ENCODE measurements at places on chromosomes 4 and X. TPM values are rescaled to one million over a fixed set of nuclear protein-coding genes. Genes with fewer than 3 reads are reported as not detected.

DNA sequence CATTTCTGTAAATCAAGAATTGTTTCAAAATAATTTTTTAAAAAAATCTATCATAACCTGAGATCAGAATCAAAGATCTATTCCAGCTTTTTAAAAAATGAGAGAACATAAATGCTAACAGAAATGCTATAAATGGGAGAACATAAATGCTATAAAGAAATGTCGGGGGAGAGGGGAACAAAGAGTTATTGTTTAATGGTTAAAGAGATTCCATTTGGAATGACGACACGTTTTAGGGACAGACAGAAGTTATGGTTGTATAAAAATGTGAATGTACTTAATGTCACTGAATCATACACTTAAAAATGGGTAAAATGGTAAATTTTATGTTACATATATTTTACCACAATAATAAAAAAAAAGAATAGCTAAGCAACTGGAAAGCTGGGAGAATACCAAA lies 127.1 kb downstream of the ATRX start:
- no peaks in the 10 kb centered on the region for H3K27me3 ChIP-seq
- H3K4me1 ChIP-seq = no peaks in the 10 kb centered on the region
- no peak overlapping the region for H3K27ac ChIP-seq
- H3K4me3 ChIP-seq = no peak overlapping the region
- H3K36me3 ChIP-seq = peaks cover 6% of the 10 kb centered on the region

DNA sequence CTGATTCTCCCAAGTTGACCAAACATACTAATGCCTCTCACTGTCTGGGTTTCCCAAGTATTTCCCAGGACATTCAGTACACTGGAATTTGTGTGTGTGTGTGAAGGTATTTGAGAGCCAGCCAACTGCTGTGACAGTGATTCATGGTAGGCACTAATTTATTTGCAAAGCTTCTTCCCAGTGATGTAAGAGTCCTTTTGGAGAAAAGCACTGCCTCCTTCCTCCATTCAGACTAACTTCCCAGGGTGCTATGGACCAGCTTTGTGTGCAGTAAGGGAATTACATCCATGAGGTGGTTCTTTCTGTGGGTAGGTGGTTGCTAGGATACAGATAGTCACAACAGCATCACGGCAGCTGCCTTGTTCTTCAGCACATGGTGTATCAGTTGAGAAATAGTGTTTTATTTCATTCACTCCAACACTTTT lies 8.7 kb downstream of the EGF start:
- H3K4me1 ChIP-seq = no peaks in the 10 kb centered on the region
- no peaks in the 10 kb centered on the region for H3K27me3 ChIP-seq
- no peaks in the 10 kb centered on the region for H3K36me3 ChIP-seq
- no peak overlapping the region for H3K4me3 ChIP-seq
- no peak overlapping the region for H3K27ac ChIP-seq

Gene STARD8
- total RNA-seq = 35.0 TPM

- H3K4me3 ChIP-seq = no peak overlapping the region
- H3K36me3 ChIP-seq = no peaks in the 10 kb centered on the region
- DNase-seq = no peak
- H3K27me3 ChIP-seq = peaks cover 7% of the 10 kb centered on the region
- H3K27ac ChIP-seq = no peak overlapping the region
These were observed 179.5 kb upstream of the TBL1X start for GRCh38 chrX:9285342-9285771.

Gene GPRASP1
- total RNA-seq = 0.29 TPM

GRCh38 chr4:10761903-10762302 lies 77.3 kb upstream of the CLNK start:
- H3K4me3 ChIP-seq = no peak overlapping the region
- no peak overlapping the region for H3K27ac ChIP-seq
- no peaks in the 10 kb centered on the region for H3K27me3 ChIP-seq
- H3K4me1 ChIP-seq = no peaks in the 10 kb centered on the region

Gene HEPH
- 55.8 TPM for total RNA-seq

GRCh38 chr4:113006632-113007031 lies 42.8 kb upstream of the ANK2 start:
- no peak overlapping the region for H3K27ac ChIP-seq
- no peak for DNase-seq
- no peak overlapping the region for H3K4me3 ChIP-seq
- no peaks in the 10 kb centered on the region for H3K4me1 ChIP-seq

DNA sequence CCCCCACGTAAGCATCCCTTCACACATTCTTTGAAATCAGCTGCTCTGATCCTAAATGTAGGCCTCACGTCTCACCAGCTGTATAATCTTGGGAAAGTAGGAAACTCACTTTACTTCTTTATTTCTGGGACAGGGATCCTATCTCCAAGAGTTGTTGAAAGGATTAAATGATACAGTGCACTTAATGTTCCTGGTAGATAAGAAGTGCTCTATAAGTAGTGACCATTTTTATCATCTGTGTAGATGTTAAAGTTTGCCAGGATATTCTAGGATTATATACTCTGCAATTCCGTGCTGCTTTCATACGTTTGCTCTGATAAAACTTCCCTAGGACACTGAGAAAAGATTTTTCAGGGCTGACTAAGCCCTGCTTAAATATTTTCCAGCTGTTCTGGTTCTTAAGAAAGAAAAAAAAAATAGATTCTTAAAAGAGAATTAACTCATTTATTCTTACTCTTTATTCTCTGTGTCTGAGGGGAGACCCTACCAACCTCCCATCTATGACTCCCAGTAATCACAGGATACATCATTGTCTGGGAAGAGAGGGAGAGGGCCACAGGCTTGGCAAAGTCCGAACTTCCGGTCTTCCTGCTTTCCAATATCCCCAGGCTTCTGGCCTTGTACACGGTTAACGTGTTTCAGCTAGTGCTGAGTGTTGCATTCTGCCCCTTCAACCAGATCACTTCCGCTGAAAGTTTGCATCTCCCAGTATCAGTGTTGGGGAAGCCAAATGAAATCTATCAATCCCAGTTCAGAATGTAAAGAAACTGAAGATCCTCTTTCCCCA lies 269.2 kb downstream of the TRIML1 start:
- H3K27me3 ChIP-seq = no peaks in the 10 kb centered on the region
- DNase-seq = no peak
- no peak overlapping the region for H3K27ac ChIP-seq

Gene TSC22D3
- total RNA-seq = 1.5 TPM

- no peaks in the 10 kb centered on the region for H3K36me3 ChIP-seq
- H3K4me3 ChIP-seq = no peak overlapping the region
- no peak for DNase-seq
- H3K4me1 ChIP-seq = no peaks in the 10 kb centered on the region
- H3K27ac ChIP-seq = no peak overlapping the region
These were observed 252.9 kb upstream of the SMIM31 start for GRCh38 chr4:164501074-164501473.

Gene ZNF732
- 0.16 TPM for total RNA-seq

Gene PGRMC2
- 52.4 TPM for total RNA-seq

DNA sequence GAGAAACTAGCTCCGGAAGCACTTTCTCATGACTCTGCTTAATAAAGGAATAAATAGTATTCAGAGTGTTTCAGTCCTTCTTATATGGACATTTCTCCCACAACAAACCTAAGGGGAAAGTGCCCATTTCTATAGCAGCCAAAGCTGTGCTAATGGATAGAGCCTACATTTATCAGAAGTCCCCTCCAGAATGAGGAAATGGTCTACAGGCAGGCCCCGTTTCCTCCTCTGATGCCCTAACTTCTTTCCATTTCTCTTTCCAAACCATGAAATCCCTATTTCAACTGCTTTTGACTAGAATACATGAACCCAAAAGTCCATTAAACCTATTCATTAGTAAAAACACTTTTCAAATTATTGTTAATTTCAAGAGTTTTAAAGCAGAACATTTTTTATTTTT lies 4.5 kb downstream of the ACSL1 start:
- H3K27ac ChIP-seq = no peak overlapping the region
- no peak for DNase-seq
- H3K27me3 ChIP-seq = no peaks in the 10 kb centered on the region
- no peaks in the 10 kb centered on the region for H3K36me3 ChIP-seq
- H3K4me1 ChIP-seq = peaks cover 29% of the 10 kb centered on the region

Gene RHOH
- 26.3 TPM for total RNA-seq

GRCh38 chr4:169102026-169102425 lies 92.0 kb upstream of the CBR4 start:
- H3K36me3 ChIP-seq = no peaks in the 10 kb centered on the region
- H3K4me1 ChIP-seq = no peaks in the 10 kb centered on the region
- no peak overlapping the region for H3K4me3 ChIP-seq
- no peak overlapping the region for H3K27ac ChIP-seq

GRCh38 chr4:73704314-73705055 lies 35.9 kb upstream of the CXCL8 start:
- H3K27ac ChIP-seq = peak overlapping the region; percentile 84
- no peaks in the 10 kb centered on the region for H3K27me3 ChIP-seq
- DNase-seq = peak; percentile 66
- no peaks in the 10 kb centered on the region for H3K36me3 ChIP-seq
- H3K4me3 ChIP-seq = no peak overlapping the region

Gene GABRQ
- total RNA-seq = 2.3 TPM

- no peaks in the 10 kb centered on the region for H3K27me3 ChIP-seq
- no peak overlapping the region for H3K4me3 ChIP-seq
- H3K4me1 ChIP-seq = no peaks in the 10 kb centered on the region
- no peaks in the 10 kb centered on the region for H3K36me3 ChIP-seq
- no peak for DNase-seq
These were observed 838.1 kb upstream of the AGA start for GRCh38 chr4:178280362-178280761.

GRCh38 chr4:76706581-76706980 lies 191.4 kb downstream of the SOWAHB start:
- no peaks in the 10 kb centered on the region for H3K36me3 ChIP-seq
- H3K27me3 ChIP-seq = peaks cover 16% of the 10 kb centered on the region
- DNase-seq = no peak
- H3K27ac ChIP-seq = no peak overlapping the region

Gene ARHGEF38
- total RNA-seq = not detected

DNA sequence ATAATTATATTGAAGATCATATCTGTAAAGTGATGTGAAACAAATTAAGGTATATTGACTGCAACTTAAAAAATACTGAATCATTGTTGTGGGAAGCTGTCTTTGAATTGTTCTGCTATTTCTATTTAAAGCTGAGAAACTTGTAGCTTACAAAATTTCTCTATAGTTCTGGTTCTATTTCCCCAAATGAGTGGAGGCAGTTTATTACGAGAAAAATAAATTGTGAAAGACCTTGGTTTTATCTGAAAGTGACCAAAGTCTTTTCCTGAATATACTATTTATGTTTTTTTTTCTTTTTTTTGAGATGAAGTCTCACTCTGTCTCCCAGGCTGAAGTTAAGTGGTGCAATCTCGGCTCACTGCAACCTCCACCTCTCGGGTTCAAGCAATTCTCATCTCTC lies 165.4 kb downstream of the SH3BGRL start:
- H3K4me1 ChIP-seq = no peaks in the 10 kb centered on the region
- no peaks in the 10 kb centered on the region for H3K27me3 ChIP-seq
- no peak for DNase-seq
- H3K4me3 ChIP-seq = no peak overlapping the region
- H3K36me3 ChIP-seq = no peaks in the 10 kb centered on the region

Gene ETDB
- not detected for total RNA-seq

Gene MAGEB1
- total RNA-seq = 32.6 TPM

DNA sequence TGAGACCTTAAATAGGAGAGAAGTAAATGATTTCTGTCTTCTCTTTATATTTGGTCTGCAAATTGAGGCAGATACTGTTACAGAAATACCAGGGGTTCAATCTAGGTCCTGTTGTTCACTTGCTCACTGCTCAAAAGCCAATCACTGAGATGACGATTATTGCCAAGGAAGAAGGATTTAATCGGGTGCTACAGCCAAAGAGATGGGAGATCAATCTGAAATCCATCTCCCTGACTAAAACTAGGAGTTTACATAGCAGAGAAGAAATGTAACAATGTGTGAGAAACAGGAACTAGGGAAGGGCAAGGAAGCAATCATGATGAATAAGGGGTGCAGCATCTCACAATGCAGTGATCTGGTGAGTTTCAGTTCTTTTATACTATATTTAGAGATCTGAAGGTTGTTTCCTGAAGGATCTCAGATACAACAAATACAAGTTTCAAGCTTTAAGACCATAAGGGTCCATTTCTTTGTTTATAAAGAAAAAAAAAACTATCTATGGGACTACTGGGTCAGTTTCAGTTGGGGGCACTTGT lies 117.9 kb upstream of the FAM9B start:
- no peak for DNase-seq
- H3K27ac ChIP-seq = no peak overlapping the region
- no peaks in the 10 kb centered on the region for H3K4me1 ChIP-seq
- no peak overlapping the region for H3K4me3 ChIP-seq
- H3K27me3 ChIP-seq = no peaks in the 10 kb centered on the region
- H3K36me3 ChIP-seq = no peaks in the 10 kb centered on the region

Gene PCYT1B
- total RNA-seq = 0.13 TPM

Gene CPLX1
- 2.1 TPM for total RNA-seq

Gene CCDC158
- total RNA-seq = not detected

DNA sequence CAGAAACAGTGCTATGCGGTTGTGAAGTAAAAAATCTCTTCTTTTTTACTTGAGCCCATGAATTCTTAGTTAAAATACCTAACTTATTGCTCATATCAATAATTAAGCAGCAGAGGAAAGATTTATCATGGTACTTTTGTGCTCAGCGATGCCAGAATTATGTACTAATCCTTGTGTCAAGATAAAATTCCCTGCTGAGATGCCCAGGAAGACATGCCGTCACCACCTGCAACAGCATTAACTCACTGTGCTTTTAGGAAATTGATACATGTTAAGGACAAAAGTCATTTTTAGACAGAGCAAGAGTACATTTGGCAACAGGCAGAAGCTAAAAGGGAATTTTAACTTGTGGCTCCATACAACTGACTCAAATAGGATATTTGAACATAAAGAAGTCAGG lies 138.9 kb downstream of the NPNT start:
- H3K27ac ChIP-seq = no peak overlapping the region
- DNase-seq = no peak
- H3K27me3 ChIP-seq = no peaks in the 10 kb centered on the region

- no peaks in the 10 kb centered on the region for H3K27me3 ChIP-seq
- H3K4me3 ChIP-seq = no peak overlapping the region
- no peaks in the 10 kb centered on the region for H3K4me1 ChIP-seq
- no peak for DNase-seq
These were observed 211.8 kb downstream of the PPP3CA start for GRCh38 chr4:101135371-101136010.

DNA sequence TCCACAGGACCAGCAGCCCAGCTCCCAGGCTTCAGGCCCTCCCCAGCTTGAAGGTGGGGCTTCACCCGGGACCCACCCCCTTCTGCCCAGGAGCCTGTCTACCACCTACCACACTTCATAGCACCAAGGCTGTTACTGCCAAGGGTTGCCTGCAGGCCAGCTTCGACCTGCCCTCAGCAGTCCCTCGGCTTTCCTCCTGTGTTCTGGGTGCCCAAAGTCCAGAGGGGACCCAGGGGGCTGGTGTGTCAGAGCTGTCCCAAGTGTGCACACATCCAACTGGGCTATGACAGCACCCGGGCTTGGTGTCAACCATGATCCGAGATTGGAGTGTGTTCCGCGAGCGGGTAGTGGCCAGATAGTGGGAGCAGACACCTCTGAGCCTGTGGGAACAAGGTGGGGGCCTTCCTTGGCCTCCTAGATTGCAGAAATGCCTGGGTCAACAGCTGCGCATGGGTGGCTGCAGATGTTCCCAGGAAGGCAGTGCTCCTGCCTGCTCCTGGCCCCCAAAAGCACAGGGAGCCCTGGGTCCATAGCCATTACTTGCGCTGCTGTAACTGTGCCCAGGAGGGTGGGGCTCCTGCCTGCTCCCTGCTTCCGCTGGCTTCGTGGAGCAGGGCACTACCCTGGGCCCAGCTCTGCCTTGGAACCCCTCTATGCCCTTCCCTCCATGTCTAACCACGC lies 16.8 kb downstream of the SULT1B1 start:
- H3K4me1 ChIP-seq = no peaks in the 10 kb centered on the region
- no peak overlapping the region for H3K27ac ChIP-seq
- H3K4me3 ChIP-seq = no peak overlapping the region
- no peak for DNase-seq

GRCh38 chrX:572538-573124 lies 58.0 kb upstream of the SHOX start:
- H3K4me1 ChIP-seq = no peaks in the 10 kb centered on the region
- no peak for DNase-seq
- no peaks in the 10 kb centered on the region for H3K36me3 ChIP-seq
- H3K4me3 ChIP-seq = no peak overlapping the region
- H3K27me3 ChIP-seq = no peaks in the 10 kb centered on the region
